ENCODE measurements at places on chromosomes 6 and 20.

DNA sequence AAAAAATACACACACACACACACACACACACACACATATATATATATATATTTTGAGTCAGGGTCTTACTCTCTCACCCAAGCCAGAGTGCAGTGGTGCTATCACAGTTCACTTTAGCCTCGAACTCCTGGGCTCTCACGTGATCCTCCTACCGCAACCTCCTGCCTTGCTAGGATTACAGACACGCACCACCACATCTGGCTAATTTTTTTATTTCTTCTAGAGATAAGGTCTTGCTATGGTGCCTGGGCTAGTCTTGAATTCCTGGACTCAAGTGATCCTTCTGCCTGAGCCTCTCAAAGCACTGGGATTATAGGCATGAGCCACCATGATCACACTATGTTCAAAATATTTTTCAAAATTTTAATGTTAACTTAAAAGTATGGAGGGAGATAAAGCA, 43.5 kb downstream of the NUP153 start:
- no peak for DNase-seq

GRCh38 chr20:45626540-45626939, 3.0 kb upstream of the WFDC10A start:
- DNase-seq, result no peak

- DNase-seq, result no peak
Measured at GRCh38 chr6:81984599-81984998, 232.1 kb upstream of the TENT5A start.

GRCh38 chr6:11403035-11403601, 134.4 kb upstream of the TMEM170B start:
- no peak for DNase-seq

GRCh38 chr6:82283771-82284410, 36.3 kb upstream of the IBTK start:
- no peak for DNase-seq

- no peak for DNase-seq
Measured at GRCh38 chr6:3504354-3504753, 47.5 kb upstream of the SLC22A23 start.

DNA sequence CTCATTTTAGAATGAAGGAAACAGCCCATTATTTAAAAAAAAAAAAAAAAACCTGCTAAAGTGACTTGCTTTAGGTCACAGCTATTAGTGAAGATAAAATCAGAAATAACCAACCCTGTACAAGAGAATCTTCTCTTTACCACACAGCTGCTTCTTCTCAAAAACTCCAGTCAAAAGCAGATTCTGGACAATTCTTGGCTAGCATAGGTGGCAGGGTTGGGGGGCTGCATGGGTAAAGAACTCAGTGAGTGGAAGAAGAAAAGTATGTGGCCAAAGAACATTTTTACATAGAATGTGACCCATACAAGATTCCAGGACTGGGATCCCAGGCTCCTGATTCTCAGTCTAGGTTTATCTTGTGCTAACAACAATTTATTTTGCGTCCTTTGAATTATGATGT, 9.4 kb upstream of the FRK start:
- no peak for DNase-seq

DNA sequence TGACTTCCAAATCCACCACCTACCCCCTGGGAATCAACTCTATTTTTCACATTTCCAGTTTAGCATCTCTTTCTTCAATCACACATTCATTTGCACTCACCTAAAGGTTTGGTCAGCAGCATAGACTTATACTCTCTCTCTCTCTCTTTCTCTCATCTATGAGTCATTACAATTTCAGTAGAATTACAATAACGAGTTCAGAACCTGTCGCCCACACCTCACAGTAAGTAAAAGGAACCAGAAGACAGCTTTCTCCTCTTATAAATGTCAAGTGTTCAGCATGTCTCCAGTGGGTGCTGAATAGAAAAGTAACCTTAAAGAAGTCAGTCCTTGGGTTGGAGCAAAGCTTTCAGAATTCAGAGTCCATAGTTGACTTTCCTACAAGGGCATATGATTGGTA, 1.1 kb upstream of the PHACTR1 start:
- no peak for DNase-seq

DNA sequence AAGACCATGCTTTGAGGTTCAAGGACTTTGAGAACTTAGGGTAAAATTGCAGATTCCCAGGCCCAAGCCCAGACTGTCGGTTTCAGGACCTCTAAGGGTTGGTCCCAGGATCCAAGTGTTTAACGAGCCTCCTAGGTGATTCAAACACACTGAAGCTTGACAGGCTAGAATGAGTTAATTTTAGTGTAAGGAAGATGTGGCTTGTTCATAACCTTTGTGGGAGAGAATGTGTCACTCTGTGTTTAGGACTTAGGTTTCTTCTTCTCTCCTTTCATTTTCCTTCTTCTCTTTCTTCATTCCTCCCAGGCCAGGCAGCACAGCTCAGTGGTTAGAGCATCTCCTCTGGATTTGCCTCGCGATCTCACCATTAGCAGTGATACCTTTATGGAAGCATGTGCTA, 104.8 kb upstream of the KCNG1 start:
- DNase-seq, result no peak

DNA sequence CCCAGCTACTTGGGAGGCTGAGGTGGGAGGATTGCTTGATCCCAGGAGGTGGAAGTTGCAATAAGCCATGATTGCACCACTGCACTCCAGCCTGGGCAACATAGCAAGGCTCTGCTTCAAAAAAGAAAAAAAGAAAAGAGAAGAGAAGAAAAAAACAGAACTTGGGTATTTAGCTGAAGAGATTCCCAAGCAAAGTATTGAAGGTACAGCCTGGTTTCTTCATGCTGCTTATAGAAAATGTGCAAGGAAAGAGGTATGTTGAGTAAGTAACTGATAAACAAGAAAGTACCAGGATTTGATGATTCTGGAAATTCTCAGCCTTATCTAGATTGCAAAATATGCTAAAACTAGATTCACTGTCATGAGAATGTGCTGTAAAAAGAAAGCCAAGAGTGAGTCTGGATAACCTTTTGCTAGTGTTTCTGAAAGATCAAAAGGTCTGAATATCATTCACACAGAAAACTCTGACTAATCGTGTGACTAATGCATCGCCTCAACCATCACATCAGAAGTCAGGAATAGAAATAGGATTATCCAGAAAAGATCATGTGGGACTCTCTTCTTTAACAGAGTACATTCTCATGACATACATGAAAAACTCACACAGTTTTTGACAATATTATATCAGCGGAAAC, 32.4 kb upstream of the NOP56 start:
- DNase-seq, result no peak

DNA sequence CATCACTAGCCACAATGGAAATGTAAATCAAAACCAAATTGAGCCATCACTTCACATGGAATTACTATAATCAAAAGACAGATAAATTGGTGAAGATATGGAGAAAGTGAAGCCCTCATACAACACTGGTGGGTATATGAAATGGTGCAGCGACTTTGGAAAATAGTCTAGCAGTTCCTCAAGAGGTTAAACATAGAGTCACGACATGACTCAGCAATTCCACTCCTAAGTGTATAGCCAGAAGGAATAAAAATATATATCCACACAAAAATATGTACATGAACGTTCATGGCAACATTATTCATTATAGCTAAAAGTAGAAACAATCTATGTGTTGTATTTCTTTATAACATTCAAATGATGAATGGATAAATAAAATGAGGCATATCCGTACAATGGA, 33.1 kb upstream of the SH3BGRL2 start:
- no peak for DNase-seq
